Sigmoid colon (tissue), 7 donors: ENCODE measurements at places on chromosomes 3 and 15.

GRCh38 chr3:53217175-53217574 lies 38.6 kb downstream of the TKT start:
- no peaks in the 10 kb centered on the region for H3K36me3 ChIP-seq
- no peaks in the 10 kb centered on the region for H3K27me3 ChIP-seq
- no peak overlapping the region for H3K27ac ChIP-seq
- H3K4me1 ChIP-seq: no peaks in the 10 kb centered on the region

DNA sequence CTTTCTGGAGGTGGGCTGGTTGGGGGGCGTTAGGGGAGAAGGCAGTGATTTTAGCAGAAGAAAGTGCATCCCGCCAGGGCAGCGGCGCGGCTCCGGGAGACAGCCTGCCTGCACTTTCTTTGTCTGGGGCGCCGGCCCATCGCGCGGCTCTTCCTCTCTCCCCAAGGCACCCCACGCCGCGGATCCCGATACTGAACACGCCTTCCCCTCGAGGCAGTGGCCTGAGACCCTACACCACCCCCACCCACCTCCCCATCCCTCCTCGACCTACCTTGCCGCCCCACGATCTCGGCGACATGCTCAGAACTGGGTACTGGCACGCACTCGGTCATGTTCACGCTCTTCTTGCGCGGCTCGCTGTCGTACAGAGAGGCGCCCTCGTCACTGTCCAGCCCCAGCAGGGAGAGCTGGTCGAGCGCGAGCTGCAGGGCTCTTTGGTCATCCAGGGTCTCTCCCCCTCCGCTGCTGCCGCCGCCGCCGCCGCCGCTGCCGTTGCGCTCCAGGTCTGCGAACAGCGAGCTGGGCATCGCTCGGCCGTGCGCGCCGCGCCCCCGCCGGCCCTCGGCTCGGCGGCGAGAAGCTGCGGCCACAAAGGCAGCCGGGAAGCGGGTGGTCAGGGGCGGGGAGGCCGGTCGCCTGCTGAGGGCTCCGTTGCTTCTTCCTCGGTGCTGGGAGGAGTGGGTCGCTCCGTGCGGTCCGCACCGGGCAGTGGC lies 483 bp downstream of the MEX3B start:
- no peaks in the 10 kb centered on the region for H3K27me3 ChIP-seq
- peak overlapping the region; percentile 98 for H3K27ac ChIP-seq
- peaks cover 28% of the 10 kb centered on the region for H3K4me1 ChIP-seq
- DNase-seq: peak; percentile 78
- H3K4me3 ChIP-seq: peak overlapping the region; percentile 89
- H3K36me3 ChIP-seq: no peaks in the 10 kb centered on the region

DNA sequence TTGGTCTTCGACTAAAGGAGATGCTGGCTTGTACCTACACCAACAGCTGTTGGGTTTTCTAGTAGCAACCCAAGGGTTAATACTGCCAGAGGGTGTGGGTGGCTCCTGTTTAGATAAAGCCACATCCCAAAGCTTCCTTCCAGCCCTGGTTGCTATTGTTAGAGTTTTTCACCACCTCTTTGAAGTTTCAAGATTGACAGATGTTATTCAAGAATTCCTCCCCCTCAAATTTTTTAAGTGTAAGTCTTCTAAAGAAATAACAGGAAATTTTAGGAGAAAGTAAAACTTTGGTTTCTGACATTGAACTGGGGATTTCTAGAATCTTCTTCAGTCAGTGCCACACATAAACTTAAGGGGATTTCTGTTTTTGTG lies 60.9 kb downstream of the TGFBR2 start:
- no peak for DNase-seq
- H3K4me1 ChIP-seq: no peaks in the 10 kb centered on the region
- no peak overlapping the region for H3K4me3 ChIP-seq
- no peaks in the 10 kb centered on the region for H3K27me3 ChIP-seq

DNA sequence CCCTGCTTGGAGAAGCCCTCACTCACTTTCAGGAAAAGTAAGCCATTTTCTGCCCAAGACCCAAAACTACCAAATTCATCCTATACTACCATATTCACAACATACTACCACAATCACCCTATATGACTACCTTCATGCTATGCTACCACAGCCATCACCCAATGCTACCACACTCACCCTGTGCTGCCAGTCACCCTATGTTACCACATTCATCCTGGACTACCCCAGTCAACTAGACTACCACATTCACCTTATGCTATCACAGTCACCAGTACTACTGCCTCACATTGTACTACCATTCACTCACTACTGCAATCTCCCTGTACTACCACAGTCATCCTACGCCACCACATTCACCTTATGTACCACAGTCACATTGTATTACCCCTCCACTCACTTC lies 58.4 kb upstream of the CDV3 start:
- no peak for DNase-seq
- no peak overlapping the region for H3K4me3 ChIP-seq
- H3K27me3 ChIP-seq: no peaks in the 10 kb centered on the region
- H3K4me1 ChIP-seq: no peaks in the 10 kb centered on the region
- H3K27ac ChIP-seq: no peak overlapping the region

DNA sequence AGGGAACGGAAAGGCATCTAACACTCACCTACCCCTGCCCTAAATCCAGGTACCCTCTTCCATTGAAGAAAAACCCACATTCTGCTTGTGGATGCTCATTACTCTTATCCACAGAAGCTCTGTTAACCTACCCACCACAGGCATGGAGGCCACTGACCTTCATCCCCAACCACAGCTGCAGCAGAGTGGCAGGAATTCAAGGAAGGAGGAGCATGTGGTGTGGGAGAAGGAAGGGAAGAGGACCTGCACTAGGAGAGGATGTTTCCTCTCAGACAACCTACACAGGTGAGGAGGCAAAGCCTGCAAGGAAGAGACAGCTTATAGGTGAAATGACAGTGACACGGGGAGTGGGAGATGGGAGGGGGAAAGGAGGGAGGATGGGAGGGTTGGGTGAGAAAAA lies 192.5 kb upstream of the TSC22D2 start:
- H3K4me1 ChIP-seq: no peaks in the 10 kb centered on the region
- no peak for DNase-seq
- no peak overlapping the region for H3K4me3 ChIP-seq
- H3K36me3 ChIP-seq: no peaks in the 10 kb centered on the region

DNA sequence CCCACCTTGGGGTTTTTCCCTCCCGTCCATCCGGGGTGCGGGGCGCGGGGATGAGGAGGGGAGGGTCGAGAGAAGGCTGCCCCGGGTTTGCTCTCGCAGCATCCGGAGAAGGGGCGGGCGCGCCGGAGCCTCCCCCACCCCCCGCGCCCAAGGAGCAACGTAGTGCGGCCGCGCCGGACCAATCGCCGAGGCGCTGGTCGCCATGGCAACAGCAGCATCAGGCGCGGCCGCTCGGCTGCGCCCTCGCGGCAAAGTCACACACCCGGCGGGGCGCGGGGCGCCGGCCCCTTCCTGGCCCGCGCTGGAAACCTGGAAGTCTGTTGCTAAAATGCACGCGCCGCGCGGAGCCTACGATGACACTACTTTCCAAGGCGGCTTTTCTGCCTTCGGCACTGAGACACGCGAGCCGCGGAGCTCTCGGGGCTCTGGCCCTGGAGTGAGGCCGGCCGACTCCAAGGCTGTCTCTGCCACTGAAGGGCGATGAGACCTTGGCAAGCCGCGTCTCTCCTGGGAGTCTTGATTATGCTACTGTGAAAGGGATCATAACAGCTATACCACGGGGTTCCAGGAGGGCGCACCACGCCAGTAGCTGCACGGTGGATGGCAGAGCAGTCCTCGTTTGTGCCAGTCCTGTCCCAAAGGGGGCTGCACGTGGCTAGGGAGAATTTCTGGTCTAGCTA lies at the start of gene IQSEC1:
TSS of gene IQSEC1 (minus strand) at position 104 of the 680 bp plus-strand sequence. CDS start 415 bp downstream, outside the sequence.
- DNase-seq: no peak
- H3K36me3 ChIP-seq: no peaks in the 10 kb centered on the region
- H3K27ac ChIP-seq: no peak within 1 kb of the TSS
- H3K27me3 ChIP-seq: peaks cover 42% of the 10 kb centered on the region

DNA sequence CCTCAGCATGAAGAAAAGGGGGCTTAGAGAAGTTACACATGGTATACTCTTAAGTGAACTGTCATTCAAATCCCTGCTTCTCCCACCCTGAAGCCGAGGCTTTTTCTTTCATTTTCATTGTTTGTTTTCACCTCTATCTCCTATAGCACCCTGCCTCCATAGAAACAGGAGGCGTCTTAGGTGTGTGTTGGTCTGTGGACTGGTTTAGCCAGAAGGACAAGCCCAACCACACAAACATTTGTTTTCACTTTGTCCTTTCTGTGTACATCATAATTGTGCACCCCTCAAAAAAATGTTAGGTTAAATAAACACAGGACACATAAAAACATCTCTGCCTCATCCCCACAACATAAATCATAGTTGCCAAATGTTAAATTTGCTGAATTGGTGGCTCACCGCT lies 73.3 kb upstream of the UBE2E2 start:
- no peak overlapping the region for H3K27ac ChIP-seq
- H3K4me1 ChIP-seq: no peaks in the 10 kb centered on the region
- DNase-seq: no peak
- no peaks in the 10 kb centered on the region for H3K27me3 ChIP-seq
- H3K36me3 ChIP-seq: no peaks in the 10 kb centered on the region
- H3K4me3 ChIP-seq: peak overlapping the region; percentile 24

DNA sequence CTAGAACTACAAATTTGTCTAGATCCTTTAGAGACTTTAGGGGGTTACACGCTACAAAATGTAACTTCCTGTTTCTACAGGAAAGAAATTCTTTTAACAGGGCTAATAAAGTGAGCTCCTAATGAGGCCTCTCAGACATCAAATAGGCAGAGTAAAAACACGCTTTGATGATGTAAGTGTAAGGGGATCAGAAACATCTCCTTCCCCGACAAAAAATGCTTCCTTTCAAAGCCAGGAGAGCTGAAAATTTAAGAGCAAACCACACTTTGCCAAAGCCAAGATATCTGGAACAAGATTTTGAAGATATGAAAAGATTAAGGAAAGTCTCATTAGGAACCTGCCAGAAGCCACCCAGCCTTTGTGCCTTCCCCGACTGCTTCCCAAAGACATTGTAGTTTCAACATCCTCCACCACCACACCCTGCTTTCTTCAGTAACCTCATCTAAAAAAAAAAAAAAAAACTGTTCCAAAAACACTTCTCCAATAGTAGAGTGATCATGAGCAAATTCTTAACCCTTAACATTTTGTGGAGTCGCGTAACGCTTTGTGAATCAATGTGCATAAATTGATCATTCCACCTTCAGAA lies 505.0 kb upstream of the THBS1 start:
- H3K4me3 ChIP-seq: no peak overlapping the region
- H3K4me1 ChIP-seq: peaks cover 9% of the 10 kb centered on the region
- H3K36me3 ChIP-seq: no peaks in the 10 kb centered on the region
- H3K27me3 ChIP-seq: no peaks in the 10 kb centered on the region
- no peak for DNase-seq
- peak overlapping the region; percentile 5 for H3K27ac ChIP-seq

DNA sequence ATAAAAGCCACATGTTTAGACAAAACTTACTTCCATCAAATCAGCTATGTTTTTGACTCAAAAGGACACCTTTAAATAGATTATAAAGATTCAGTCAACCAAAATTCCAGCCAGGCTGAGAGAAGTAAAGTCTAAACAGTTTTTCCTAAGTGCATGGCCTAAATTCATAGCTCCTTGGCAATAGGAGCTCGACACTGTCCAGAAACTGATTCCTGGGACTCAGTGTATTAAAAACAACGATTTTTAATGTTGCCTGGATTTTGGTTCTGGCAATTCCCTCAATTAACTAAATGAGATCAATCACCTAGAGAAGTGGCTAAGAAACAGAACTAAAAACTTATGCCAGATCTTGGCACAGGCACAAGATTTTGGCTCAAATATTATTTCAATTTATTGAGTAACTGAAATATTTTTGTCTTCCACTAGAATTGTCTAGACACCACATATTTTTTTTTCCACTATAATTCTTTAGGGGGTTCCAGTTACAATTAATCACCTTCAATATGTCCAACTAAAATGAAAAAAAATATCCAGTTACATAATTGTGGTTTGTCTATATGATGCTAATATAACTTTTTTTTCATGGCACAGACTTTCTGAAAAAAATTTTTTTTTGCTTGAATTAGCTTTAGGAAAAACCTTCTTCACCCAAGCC lies 135.9 kb downstream of the TFDP2 start:
- DNase-seq: no peak
- peak overlapping the region; percentile 61 for H3K27ac ChIP-seq
- H3K27me3 ChIP-seq: no peaks in the 10 kb centered on the region

- no peak overlapping the region for H3K4me3 ChIP-seq
- no peak for DNase-seq
- H3K36me3 ChIP-seq: peaks cover 3% of the 10 kb centered on the region
- H3K27me3 ChIP-seq: no peaks in the 10 kb centered on the region
- no peak overlapping the region for H3K27ac ChIP-seq
These were observed 160.0 kb downstream of the TBL1XR1 start for GRCh38 chr3:177037241-177037640.

- H3K27ac ChIP-seq: no peak overlapping the region
- H3K27me3 ChIP-seq: no peaks in the 10 kb centered on the region
- no peak for DNase-seq
- no peaks in the 10 kb centered on the region for H3K4me1 ChIP-seq
- no peaks in the 10 kb centered on the region for H3K36me3 ChIP-seq
These were observed 35.0 kb upstream of the ARID3B start for GRCh38 chr15:74505837-74506514.

DNA sequence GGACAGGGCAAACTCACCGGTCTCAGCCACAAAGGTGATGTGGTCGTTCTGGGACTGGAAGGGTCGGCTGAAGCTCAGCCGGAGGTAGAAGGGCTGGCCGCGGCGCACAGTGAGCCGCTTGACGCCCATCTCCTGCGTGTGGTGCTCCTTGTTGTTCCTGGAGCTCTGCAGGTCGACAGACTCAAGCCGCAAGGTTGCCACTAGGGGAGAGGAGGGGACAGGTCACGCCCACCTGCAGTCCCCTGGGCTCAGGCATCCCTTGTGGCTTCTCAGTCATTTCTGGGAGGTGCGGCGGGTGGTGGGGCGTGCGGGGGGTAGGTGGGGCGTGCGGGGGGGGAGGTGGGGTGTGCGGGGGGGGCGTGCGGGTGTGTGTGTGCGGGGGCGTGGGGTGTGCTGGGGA lies 26.7 kb upstream of the TGM5 start:
- H3K4me3 ChIP-seq: no peak overlapping the region
- no peak overlapping the region for H3K27ac ChIP-seq
- H3K27me3 ChIP-seq: peaks cover 14% of the 10 kb centered on the region
- no peaks in the 10 kb centered on the region for H3K36me3 ChIP-seq

DNA sequence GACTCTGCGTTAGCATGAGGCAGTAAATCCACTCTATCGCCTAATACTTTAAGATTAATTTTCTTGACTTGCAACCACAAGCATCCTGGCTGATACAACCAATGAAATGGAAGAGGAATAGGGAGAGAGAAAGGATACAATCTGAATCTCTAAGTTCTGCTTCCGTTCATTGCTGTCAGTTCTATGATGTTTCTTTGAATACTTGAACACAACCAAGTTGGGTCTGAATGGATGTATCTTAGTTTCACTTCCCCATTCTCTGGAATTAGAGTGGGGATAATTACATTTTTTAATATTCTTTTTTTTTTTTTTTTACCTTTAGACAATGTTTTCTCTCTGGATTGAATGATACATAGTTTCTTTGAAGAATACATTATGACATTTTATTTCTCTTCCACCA lies 22.9 kb downstream of the PDE8A start:
- H3K4me3 ChIP-seq: no peak overlapping the region
- no peak for DNase-seq
- H3K27ac ChIP-seq: no peak overlapping the region
- no peaks in the 10 kb centered on the region for H3K4me1 ChIP-seq
- no peaks in the 10 kb centered on the region for H3K36me3 ChIP-seq
